ENCODE measurements at places on chromosomes 16 and 17. TPM values are rescaled to one million over a fixed set of nuclear protein-coding genes. Genes with fewer than 3 reads are reported as not detected.

DNA sequence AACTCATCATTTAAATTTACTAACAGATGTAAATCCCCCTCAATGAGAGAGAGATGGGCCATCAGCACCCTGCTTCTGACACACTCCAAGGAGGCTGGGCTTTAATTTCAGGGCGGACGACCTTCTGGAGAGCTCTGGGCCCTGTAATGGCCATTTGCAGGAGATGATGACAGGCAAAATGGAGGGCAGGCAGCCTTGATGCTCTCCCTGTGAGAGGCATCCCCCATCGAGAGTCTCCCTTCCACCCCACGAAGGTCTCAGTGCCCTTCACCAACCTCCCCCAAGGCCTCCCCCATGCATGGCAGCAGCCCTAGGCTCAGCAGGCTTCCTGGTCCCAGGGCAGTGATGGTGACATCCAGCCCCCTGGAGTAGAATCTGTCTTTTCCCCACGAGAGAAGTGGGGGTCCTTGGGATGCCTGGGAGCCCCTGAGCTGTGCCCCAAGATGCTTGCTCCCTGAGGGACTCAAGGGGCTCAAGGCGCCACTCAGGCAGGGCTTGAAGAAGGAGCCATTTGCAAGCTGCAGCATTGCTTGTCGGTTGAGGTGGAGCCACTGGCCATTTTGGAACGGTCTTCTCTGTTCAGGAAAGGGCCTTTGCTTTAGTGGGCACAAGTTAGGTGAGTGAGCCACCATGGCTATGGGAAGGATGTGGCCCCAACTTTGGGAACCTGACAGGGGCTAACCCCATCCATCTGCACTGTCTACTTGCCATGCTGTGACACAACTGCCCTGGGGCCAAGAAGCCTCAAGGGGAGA lies 82.6 kb downstream of the C16orf78 start:
- no peak overlapping the region for H3K27ac ChIP-seq
- no peaks in the 10 kb centered on the region for H3K36me3 ChIP-seq
- H3K27me3 ChIP-seq: peaks cover 25% of the 10 kb centered on the region
- peak; percentile 79 for DNase-seq
- no peak overlapping the region for H3K4me3 ChIP-seq
- H3K4me1 ChIP-seq: no peaks in the 10 kb centered on the region

Gene PIMREG
- total RNA-seq: 8.0 TPM

Gene LPO
- not detected for total RNA-seq

DNA sequence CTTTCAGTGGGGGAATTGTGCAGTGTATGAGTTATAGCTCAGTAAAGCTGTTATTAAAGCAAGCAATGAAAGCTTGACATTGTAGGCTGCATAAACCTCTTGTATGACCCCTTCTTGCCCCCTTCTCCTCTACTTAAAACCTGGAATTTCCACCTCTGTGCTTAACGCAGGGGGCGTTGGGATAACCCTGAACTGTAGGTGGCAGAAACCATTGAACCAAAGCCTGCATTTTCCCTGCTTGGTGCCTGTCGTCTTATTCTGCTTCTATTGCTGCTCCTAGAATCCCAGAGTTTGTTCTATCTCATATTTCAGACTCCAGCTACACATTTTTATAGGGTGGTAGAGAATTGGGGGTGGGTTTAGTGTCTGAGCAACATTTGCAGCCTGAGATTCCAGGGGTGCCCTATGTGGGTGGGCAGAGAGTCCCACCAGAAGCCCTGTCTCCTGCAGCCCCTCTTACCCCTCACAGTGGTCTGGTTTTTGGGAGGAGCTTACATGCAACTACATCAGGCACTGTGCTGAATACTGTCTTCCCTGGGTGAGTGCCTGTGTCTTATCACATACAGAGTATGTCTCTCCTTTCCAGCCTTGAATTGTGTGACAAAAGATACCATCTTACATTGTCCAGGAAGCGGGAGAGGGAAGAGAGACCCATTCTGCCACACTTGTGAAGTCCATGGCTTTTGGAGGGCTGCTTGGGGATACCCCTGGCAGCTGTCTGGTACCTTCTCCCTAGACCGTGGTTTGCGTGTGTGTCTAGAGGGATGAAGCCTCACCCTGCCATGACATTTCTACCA lies 407.7 kb upstream of the EEF2KMT start:
- no peak overlapping the region for H3K4me3 ChIP-seq
- DNase-seq: no peak
- H3K27ac ChIP-seq: no peak overlapping the region
- H3K36me3 ChIP-seq: no peaks in the 10 kb centered on the region
- H3K27me3 ChIP-seq: no peaks in the 10 kb centered on the region

DNA sequence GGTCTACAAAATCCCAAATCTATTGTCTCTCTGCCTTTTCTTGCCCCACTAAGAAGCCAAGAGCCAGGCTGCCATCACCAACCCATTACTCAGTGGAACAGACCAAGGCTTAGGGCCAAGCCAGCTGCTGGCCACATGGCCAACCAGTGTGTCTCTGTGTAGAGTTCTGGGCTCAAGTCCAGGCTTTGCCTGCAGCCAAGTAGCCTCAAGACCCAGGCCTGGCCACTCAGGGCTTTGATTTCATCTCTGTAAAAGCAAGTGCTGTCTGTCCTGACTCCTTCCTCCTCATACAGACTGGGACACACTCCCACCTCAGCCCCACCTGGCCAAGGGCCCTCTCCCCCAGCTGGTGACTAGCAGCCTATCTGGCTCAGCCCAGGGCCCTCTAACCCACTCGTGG lies 14.6 kb downstream of the SREBF1 start:
- no peak for DNase-seq
- no peaks in the 10 kb centered on the region for H3K27me3 ChIP-seq
- H3K27ac ChIP-seq: no peak overlapping the region
- H3K4me1 ChIP-seq: peaks cover 71% of the 10 kb centered on the region
- H3K36me3 ChIP-seq: peaks cover 11% of the 10 kb centered on the region

GRCh38 chr16:318628-319027 lies 33.9 kb downstream of the AXIN1 start:
- peaks cover 3% of the 10 kb centered on the region for H3K36me3 ChIP-seq
- no peak for DNase-seq
- no peak overlapping the region for H3K27ac ChIP-seq
- peaks cover 1% of the 10 kb centered on the region for H3K4me1 ChIP-seq
- H3K4me3 ChIP-seq: no peak overlapping the region
- no peaks in the 10 kb centered on the region for H3K27me3 ChIP-seq

DNA sequence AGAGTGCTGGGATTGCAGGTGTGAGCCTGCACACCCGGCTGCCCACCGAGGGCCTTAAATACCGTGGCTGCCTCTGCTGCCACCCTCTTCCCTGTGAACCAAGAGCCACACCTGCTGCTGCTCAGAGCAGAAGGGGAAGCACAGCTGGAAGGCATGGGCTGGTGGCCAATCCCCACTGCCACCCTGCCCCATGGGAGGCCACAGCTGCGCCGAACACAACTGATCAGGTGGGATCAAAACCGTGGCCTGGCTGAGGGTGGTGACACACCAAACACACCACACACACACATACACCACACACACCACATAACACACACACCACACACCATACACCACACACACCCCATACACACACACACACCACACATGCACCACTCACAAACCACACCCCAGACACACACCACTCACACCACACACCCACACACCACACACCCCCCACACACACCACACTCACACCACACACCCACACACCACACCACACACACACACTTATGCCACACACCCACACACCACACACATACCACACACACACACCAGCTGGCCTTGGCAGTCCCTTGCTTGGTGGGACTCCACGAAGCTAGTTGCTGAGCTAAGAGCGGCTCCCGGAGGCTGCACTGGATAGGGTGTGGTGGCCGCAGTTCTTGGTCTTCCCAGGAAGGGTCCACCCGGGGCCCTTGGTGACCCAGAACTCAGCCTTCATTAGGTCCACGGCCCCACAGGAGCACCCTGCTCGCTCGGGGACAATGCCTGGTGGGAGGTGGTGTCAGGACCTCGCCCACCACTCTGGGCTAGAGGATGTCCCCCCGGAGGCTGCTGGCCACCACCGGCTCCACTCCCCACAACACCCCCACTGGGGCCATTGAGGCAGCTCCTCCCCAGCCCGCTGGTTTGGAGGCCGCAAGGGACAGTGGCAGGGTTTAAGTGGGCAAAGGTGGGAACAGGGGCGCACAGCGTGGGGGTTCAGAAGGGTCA lies 14.9 kb downstream of the CEP131 start:
- DNase-seq: no peak
- H3K27ac ChIP-seq: no peak overlapping the region
- peaks cover 3% of the 10 kb centered on the region for H3K4me1 ChIP-seq
- no peaks in the 10 kb centered on the region for H3K36me3 ChIP-seq
- no peak overlapping the region for H3K4me3 ChIP-seq
- H3K27me3 ChIP-seq: no peaks in the 10 kb centered on the region

DNA sequence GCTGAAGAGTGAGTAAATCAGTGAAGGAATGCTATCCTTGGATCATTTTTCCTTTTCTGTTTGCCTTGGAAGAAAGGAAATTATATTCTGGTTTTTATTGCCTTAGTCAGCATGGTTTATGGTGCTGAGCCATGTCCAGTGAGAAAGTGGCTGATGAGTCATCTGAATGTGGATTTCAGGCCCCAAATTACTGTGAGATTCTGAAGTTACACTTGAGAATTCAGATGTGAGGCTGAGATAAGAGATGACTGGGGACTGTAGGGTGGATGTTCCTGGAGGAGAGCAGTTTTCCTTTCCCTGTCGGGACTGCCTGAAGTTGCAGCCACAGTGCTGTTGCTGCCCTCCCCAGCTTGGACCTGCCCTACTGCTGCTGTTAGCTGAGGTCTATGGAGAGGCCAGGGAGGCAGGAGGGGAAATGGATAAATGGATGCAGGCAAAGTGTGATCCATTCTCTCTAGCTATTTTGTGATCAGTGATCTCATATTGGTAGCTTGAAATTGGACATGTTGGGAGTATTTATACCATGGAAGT lies 4.2 kb upstream of the MAP3K14 start:
- H3K27me3 ChIP-seq: no peaks in the 10 kb centered on the region
- H3K4me1 ChIP-seq: peaks cover 57% of the 10 kb centered on the region
- no peak for DNase-seq
- H3K36me3 ChIP-seq: no peaks in the 10 kb centered on the region
- peak overlapping the region; percentile 5 for H3K4me3 ChIP-seq

DNA sequence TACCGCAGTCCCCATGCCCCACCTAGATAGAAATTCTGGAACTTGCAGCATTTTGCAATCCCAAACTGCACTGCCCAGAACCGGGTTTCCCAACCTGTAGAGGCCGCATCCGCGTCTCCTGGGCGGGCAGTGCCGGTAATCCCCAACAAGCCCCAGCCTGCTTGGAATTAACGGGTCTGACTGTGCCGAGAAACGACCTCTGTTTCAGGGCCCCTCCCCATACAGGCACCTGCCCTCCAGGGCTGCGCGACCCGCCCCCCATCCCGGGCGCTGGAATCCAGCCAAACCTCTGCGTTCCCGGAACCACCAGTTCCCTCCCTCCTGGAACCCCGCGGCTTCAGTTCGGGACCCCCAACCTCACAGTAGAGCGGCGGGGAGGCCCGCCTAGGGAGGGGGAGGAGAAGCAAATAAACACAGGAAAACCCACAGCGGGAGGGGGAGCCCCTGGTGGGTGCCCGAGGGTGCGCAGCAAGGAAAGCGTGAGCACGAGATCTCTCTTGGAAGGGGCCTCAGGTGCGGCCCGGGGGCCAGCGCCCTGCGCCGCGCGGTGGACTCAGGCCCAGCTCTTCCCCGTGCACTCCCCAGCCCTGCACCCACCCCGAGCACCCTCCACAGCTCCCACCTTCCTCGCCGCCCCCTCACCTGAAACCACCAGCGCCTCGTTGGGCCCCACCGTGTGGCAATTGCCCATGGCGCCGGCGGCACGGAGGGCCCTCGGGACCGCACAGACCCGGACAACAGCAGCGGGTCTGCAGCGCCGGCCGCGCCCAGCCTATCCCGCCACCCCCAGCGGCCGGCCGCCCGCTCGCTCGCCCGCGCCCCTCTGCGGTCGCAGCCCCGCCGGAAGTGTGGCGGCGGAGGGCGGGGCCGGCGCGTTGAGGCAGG lies at the start of gene FLOT2:
FLOT2 (minus strand) TSS at position 850 of the 885 bp plus-strand sequence; CDS start at position 691, 159 bp downstream.
- H3K27me3 ChIP-seq: no peaks in the 10 kb centered on the region
- H3K27ac ChIP-seq: peak within 1 kb of the TSS; percentile 83
- H3K4me1 ChIP-seq: peaks cover 47% of the 10 kb centered on the region
- peaks cover 3% of the 10 kb centered on the region for H3K36me3 ChIP-seq
- DNase-seq: no peak
- H3K4me3 ChIP-seq: peak within 1 kb of the TSS; percentile 88

Gene TNFSF12
- total RNA-seq: 15.0 TPM

- no peak overlapping the region for H3K27ac ChIP-seq
- DNase-seq: no peak
- H3K36me3 ChIP-seq: no peaks in the 10 kb centered on the region
Observed at GRCh38 chr17:79498854-79499253, 112.0 kb downstream of the RBFOX3 start.

GRCh38 chr17:65278820-65279184 lies 141.6 kb downstream of the RGS9 start:
- no peak overlapping the region for H3K27ac ChIP-seq
- peak; percentile 66 for DNase-seq
- H3K4me3 ChIP-seq: no peak overlapping the region
- H3K36me3 ChIP-seq: no peaks in the 10 kb centered on the region
- H3K4me1 ChIP-seq: peaks cover 18% of the 10 kb centered on the region

- H3K27ac ChIP-seq: no peak overlapping the region
- H3K4me1 ChIP-seq: no peaks in the 10 kb centered on the region
- no peak for DNase-seq
- H3K4me3 ChIP-seq: no peak overlapping the region
Observed at GRCh38 chr17:21573961-21574610, 118.2 kb upstream of the KCNJ18 start.

Measured in osteocyte (in vitro differentiated cells).